ENCODE measurements at places on chromosomes 1 and 21.

- H3K27me3 ChIP-seq = peaks cover 32% of the 10 kb centered on the region
- DNase-seq = no peak
Measured at GRCh38 chr1:114854693-114855320, at the start of gene SYCP1. SYCP1 (plus strand) TSS chr1:114854863; CDS start chr1:114855465, 602 bp downstream.

GRCh38 chr1:31575369-31576140 lies 760 bp upstream of the TINAGL1 start:
- H3K36me3 ChIP-seq = no peaks in the 10 kb centered on the region
- H3K27me3 ChIP-seq = peaks cover 18% of the 10 kb centered on the region
- no peak overlapping the region for H3K4me3 ChIP-seq
- H3K27ac ChIP-seq = no peak overlapping the region
- no peak for DNase-seq

GRCh38 chr1:53350853-53351767 lies 23.2 kb upstream of the LRP8 start:
- peaks cover 6% of the 10 kb centered on the region for H3K27me3 ChIP-seq
- H3K36me3 ChIP-seq = no peaks in the 10 kb centered on the region
- H3K4me3 ChIP-seq = no peak overlapping the region
- DNase-seq = peak; percentile 38
- no peaks in the 10 kb centered on the region for H3K4me1 ChIP-seq

GRCh38 chr1:4626061-4626460 lies 28.3 kb upstream of the AJAP1 start:
- H3K27ac ChIP-seq = no peak overlapping the region
- H3K27me3 ChIP-seq = no peaks in the 10 kb centered on the region
- no peaks in the 10 kb centered on the region for H3K36me3 ChIP-seq
- peaks cover 5% of the 10 kb centered on the region for H3K4me1 ChIP-seq
- no peak for DNase-seq
- no peak overlapping the region for H3K4me3 ChIP-seq

DNA sequence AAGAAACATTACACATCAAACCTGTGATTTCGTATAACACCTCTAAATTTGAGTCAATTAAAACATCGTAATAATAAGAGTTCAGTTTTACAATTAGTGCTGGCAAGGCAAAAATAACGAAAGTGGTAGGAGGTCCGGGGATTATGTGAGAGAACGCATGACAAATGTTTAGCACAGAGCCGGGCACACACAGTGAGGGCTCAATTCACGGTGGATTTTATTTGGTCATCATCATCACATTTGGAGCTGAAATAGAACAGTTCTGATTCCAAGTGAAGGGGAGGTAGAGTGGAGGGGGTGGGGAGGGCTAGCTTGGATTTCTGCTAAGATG lies 20.0 kb downstream of the H3-3A start:
- no peak for DNase-seq
- peaks cover 10% of the 10 kb centered on the region for H3K27me3 ChIP-seq
- H3K4me3 ChIP-seq = peak overlapping the region; percentile 75
- no peak overlapping the region for H3K27ac ChIP-seq

- no peaks in the 10 kb centered on the region for H3K36me3 ChIP-seq
- peaks cover 60% of the 10 kb centered on the region for H3K27me3 ChIP-seq
- no peak overlapping the region for H3K4me3 ChIP-seq
- peaks cover 14% of the 10 kb centered on the region for H3K4me1 ChIP-seq
- DNase-seq = no peak
Measured at GRCh38 chr1:93678946-93679480, 2.6 kb downstream of the BCAR3 start.

- no peaks in the 10 kb centered on the region for H3K27me3 ChIP-seq
- H3K4me1 ChIP-seq = no peaks in the 10 kb centered on the region
- H3K27ac ChIP-seq = no peak overlapping the region
- H3K4me3 ChIP-seq = no peak overlapping the region
Measured at GRCh38 chr1:107414550-107414949, 273.7 kb downstream of the NTNG1 start.
